Suprapubic skin (tissue), 4 donors: ENCODE measurements at places on chromosomes 4 and X. TPM values are rescaled to one million over a fixed set of nuclear protein-coding genes. Genes with fewer than 3 reads are reported as not detected.

DNA sequence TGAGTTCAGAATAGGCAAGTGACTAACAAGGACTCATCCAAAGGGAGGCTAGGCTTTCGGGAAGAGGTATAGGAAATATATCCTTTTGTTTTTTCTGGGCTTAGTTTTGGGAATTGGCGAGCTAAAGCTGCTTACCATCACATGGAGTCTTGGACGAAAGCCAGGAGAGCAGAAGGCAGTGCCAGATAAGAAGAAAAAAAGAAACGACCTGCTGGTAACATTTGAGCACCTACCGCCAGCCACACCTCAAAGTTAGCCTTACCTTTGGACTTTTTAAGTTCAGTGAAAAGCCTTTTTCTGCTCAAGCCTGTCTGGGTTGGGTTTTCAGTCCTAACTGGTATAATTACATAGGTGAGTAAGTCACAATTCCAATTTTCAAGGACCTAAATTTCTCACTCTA lies 85.1 kb upstream of the LCORL start:
- H3K27me3 ChIP-seq, result peaks cover 4% of the 10 kb centered on the region
- H3K4me1 ChIP-seq, result peaks cover 6% of the 10 kb centered on the region
- no peak overlapping the region for H3K27ac ChIP-seq
- DNase-seq, result no peak
- H3K36me3 ChIP-seq, result no peaks in the 10 kb centered on the region

- no peak overlapping the region for H3K27ac ChIP-seq
- H3K4me1 ChIP-seq, result no peaks in the 10 kb centered on the region
- H3K4me3 ChIP-seq, result no peak overlapping the region
- no peaks in the 10 kb centered on the region for H3K36me3 ChIP-seq
Observed at GRCh38 chr4:85028910-85029309, 62.4 kb upstream of the WDFY3 start.

RTL3 gene
- total RNA-seq, result not detected

- no peak for DNase-seq
- no peaks in the 10 kb centered on the region for H3K27me3 ChIP-seq
- H3K4me1 ChIP-seq, result no peaks in the 10 kb centered on the region
- no peak overlapping the region for H3K4me3 ChIP-seq
- no peaks in the 10 kb centered on the region for H3K36me3 ChIP-seq
Observed at GRCh38 chr4:81352446-81352835, 119.3 kb downstream of the RASGEF1B start.

CT45A2 gene
- total RNA-seq, result not detected

GRCh38 chrX:56113785-56114436 lies 118.2 kb upstream of the KLF8 start:
- no peaks in the 10 kb centered on the region for H3K36me3 ChIP-seq
- no peaks in the 10 kb centered on the region for H3K4me1 ChIP-seq
- no peak overlapping the region for H3K4me3 ChIP-seq
- no peak overlapping the region for H3K27ac ChIP-seq
- H3K27me3 ChIP-seq, result no peaks in the 10 kb centered on the region
- DNase-seq, result no peak

CENPVL1 gene
- total RNA-seq, result not detected

- H3K27ac ChIP-seq, result no peak overlapping the region
- H3K36me3 ChIP-seq, result no peaks in the 10 kb centered on the region
- no peaks in the 10 kb centered on the region for H3K27me3 ChIP-seq
- no peak for DNase-seq
- no peaks in the 10 kb centered on the region for H3K4me1 ChIP-seq
Observed at GRCh38 chrX:67674741-67675140, 130.9 kb downstream of the AR start.

DCAF4L1 gene
- 0.56 TPM for total RNA-seq

- DNase-seq, result no peak
- no peak overlapping the region for H3K27ac ChIP-seq
- H3K36me3 ChIP-seq, result no peaks in the 10 kb centered on the region
- H3K27me3 ChIP-seq, result no peaks in the 10 kb centered on the region
- H3K4me1 ChIP-seq, result no peaks in the 10 kb centered on the region
Observed at GRCh38 chr4:56791316-56791715, 30.2 kb downstream of the SPINK2 start.

PASD1 gene
- not detected for total RNA-seq

SH3RF1 gene
- total RNA-seq, result 15.1 TPM

GRCh38 chrX:71269801-71270395 lies 13.5 kb upstream of the NONO start:
- no peak for DNase-seq
- no peaks in the 10 kb centered on the region for H3K4me1 ChIP-seq
- H3K27me3 ChIP-seq, result no peaks in the 10 kb centered on the region
- H3K4me3 ChIP-seq, result no peak overlapping the region

GPRIN3 gene
- total RNA-seq, result 1.2 TPM

PF4V1 gene
- not detected for total RNA-seq

GRCh38 chr4:6404611-6405396 lies 67.6 kb downstream of the PPP2R2C start:
- no peaks in the 10 kb centered on the region for H3K36me3 ChIP-seq
- no peak overlapping the region for H3K4me3 ChIP-seq
- DNase-seq, result no peak
- peaks cover 50% of the 10 kb centered on the region for H3K27me3 ChIP-seq
- H3K27ac ChIP-seq, result no peak overlapping the region
- H3K4me1 ChIP-seq, result peaks cover 5% of the 10 kb centered on the region

ATP1B4 gene
- not detected for total RNA-seq

- no peaks in the 10 kb centered on the region for H3K27me3 ChIP-seq
- no peak for DNase-seq
- no peaks in the 10 kb centered on the region for H3K36me3 ChIP-seq
- H3K27ac ChIP-seq, result no peak overlapping the region
- no peak overlapping the region for H3K4me3 ChIP-seq
Observed at GRCh38 chr4:81562093-81562492, 90.4 kb upstream of the RASGEF1B start.

PDK3 gene
- total RNA-seq, result 44.3 TPM

ANTXR2 gene
- 9.8 TPM for total RNA-seq

GRCh38 chr4:25011135-25011866 lies 19.4 kb downstream of the LGI2 start:
- DNase-seq, result no peak
- no peak overlapping the region for H3K27ac ChIP-seq
- no peaks in the 10 kb centered on the region for H3K36me3 ChIP-seq
- H3K4me1 ChIP-seq, result peaks cover 5% of the 10 kb centered on the region
- no peaks in the 10 kb centered on the region for H3K27me3 ChIP-seq
- no peak overlapping the region for H3K4me3 ChIP-seq

DNA sequence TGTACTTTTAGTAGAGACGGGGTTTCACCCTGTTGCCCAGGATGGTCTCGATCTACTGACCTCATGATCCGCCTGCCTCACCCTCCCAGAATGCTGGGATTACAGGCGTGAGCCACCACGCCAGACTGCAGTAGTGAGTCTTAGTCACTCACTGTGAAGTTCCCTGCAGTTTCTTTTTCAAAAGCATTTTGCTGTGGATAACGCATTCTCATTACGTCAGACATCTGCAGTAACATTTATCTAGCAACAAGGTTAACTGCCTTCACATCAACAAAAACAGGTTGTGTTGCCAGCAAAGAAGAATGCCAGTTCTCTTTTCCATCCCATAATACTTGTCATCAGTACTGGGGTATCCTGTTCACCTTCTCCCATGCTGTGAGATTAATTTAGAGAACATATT lies 164.6 kb downstream of the DHRSX start:
- H3K4me1 ChIP-seq, result no peaks in the 10 kb centered on the region
- no peak for DNase-seq
- no peaks in the 10 kb centered on the region for H3K36me3 ChIP-seq
- no peak overlapping the region for H3K4me3 ChIP-seq
- H3K27ac ChIP-seq, result no peak overlapping the region

DNA sequence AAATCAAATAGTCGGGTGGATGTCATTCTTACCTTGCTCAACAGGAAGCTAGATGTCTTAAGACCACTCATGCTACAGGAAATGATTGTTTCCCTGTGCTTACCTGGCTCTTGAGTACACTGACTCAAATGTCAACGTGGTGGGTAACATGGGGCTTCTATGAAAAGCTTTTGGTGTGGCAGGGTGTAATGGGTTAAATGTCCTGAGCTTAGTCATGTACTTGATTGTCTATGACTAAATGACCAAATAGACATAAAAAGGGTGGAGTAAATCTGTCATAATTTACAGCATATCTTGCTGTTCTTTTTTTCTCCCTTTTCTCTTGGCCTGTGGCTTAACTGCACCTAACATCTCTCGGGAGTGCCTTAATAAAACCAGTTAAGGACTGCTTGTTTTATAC lies 44.9 kb downstream of the CCNG2 start:
- no peak for DNase-seq
- no peaks in the 10 kb centered on the region for H3K27me3 ChIP-seq
- no peaks in the 10 kb centered on the region for H3K36me3 ChIP-seq
- H3K4me3 ChIP-seq, result no peak overlapping the region
- no peak overlapping the region for H3K27ac ChIP-seq

BEX5 gene
- total RNA-seq, result 2.3 TPM

ARL9 gene
- 1.9 TPM for total RNA-seq

DNA sequence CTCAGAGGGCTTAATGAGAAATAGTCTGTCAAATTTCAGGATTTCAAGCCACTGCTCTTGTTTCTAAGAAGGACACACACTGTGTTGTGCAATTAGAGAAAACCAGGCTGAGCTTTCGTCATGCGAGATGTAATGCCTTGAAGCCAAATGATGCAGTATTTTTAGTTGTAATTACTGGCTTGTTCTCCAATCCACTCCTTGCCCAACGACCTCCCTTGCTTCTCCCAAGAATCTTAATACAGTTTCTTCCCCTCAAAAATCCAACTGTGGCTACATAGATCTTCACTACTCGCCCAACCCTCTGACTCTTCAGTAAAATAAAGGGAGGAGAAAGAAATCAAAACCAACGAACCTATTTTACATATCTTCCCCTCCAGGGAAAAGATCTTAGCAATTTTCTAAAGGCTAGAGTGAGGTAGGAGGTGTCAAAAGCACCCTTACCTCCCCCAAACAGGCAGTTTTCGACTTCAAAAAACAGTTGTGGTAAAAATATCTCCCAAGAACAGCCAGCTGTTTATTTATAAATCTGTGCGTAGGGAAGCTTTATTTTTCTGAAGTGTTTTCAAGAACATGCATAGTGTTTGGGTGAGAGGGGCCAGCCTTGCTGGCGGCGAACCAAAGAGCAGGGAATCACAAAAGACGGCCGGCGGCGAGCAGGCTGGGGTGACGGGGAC lies 68.7 kb downstream of the MGST2 start:
- H3K27ac ChIP-seq, result peak overlapping the region; percentile 55
- H3K4me3 ChIP-seq, result peak overlapping the region; percentile 53
- H3K27me3 ChIP-seq, result no peaks in the 10 kb centered on the region
- H3K36me3 ChIP-seq, result no peaks in the 10 kb centered on the region
- DNase-seq, result no peak

GRCh38 chrX:151694661-151695582 lies at the start of gene PRRG3:
Gene PRRG3 (plus strand): TSS chrX:151695458. CDS start chrX:151698815, 3,357 bp downstream.
- peaks cover 4% of the 10 kb centered on the region for H3K4me1 ChIP-seq
- peak within 1 kb of the TSS; percentile 44 for H3K4me3 ChIP-seq
- H3K27ac ChIP-seq, result peak within 1 kb of the TSS; percentile 56
- H3K27me3 ChIP-seq, result peaks cover 7% of the 10 kb centered on the region

DNA sequence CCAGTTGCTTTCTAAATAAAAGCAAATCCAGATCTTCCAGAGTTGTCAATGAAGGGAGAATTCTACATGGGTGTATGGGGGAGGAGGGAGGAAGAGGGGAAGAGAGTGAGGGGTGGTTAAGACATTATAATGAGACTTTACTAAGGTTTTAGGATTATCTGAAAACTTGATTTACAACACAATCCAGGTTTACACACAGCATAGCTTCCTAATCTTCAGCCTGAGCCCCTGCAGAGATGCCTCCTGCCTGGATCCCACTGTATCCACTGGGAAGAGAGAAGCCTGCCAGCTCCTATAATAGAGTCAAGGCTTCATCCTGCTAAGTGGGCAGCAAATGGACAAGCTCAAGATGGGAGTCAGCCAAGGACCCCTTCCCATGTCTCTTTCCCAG lies 85.6 kb upstream of the KIT start:
- no peak overlapping the region for H3K27ac ChIP-seq
- no peaks in the 10 kb centered on the region for H3K36me3 ChIP-seq
- H3K4me1 ChIP-seq, result no peaks in the 10 kb centered on the region
- DNase-seq, result no peak
- H3K4me3 ChIP-seq, result no peak overlapping the region

TMEM150C gene
- total RNA-seq, result 10.7 TPM

- H3K4me3 ChIP-seq, result no peak overlapping the region
- peaks cover 6% of the 10 kb centered on the region for H3K36me3 ChIP-seq
- DNase-seq, result no peak
- H3K27ac ChIP-seq, result peak overlapping the region; percentile 30
- no peaks in the 10 kb centered on the region for H3K4me1 ChIP-seq
Observed at GRCh38 chr4:84631573-84631972, 48.6 kb downstream of the CDS1 start.

DNA sequence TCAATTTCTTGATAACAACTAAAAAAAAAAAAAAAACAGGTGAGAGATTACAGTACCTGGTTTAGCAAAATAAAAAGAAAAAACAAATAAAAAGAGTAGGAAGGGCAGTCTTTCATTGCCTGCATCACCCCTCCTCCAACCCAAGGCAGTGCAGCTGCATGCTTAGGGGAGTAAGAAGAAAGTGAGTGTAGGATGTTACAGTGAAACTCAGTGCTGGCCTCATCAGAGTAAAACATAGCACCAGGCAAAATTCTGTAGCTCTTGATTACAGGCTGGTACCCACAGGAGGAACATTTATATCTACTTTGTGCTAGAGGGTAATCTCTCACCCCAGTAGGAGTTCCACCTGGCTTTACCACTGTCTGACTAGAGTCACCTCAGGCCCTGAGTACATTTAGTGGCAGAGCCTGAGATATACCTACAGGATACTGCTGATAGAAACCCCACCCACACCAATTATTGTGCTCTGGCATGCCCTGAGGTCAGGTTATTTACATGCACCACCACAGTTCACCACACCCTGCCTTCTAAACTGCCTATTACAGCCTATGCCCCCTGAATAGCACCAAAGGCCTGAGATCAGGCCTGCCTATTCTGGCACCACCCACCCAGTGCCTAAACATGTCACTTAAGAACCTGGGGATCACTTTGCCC lies 241.6 kb downstream of the PAPSS1 start:
- H3K36me3 ChIP-seq, result no peaks in the 10 kb centered on the region
- H3K27ac ChIP-seq, result no peak overlapping the region
- DNase-seq, result no peak
- no peaks in the 10 kb centered on the region for H3K4me1 ChIP-seq
- H3K27me3 ChIP-seq, result no peaks in the 10 kb centered on the region
- H3K4me3 ChIP-seq, result no peak overlapping the region

ASB5 gene
- total RNA-seq, result not detected

MAGEA4 gene
- not detected for total RNA-seq

WNK3 gene
- total RNA-seq, result 1.4 TPM

CNKSR2 gene
- total RNA-seq, result 0.73 TPM

TMSB15C gene
- 0.25 TPM for total RNA-seq

PCDH18 gene
- total RNA-seq, result 4.1 TPM

ARHGAP24 gene
- total RNA-seq, result 65.2 TPM

- no peaks in the 10 kb centered on the region for H3K36me3 ChIP-seq
- no peak overlapping the region for H3K27ac ChIP-seq
- H3K4me3 ChIP-seq, result no peak overlapping the region
- H3K27me3 ChIP-seq, result no peaks in the 10 kb centered on the region
Observed at GRCh38 chr4:36467670-36468069, 186.3 kb downstream of the DTHD1 start.

KLB gene
- 0.72 TPM for total RNA-seq

GRCh38 chr4:61877893-61878292 lies 677.8 kb downstream of the ADGRL3 start:
- no peaks in the 10 kb centered on the region for H3K4me1 ChIP-seq
- H3K27ac ChIP-seq, result no peak overlapping the region
- DNase-seq, result no peak
- no peak overlapping the region for H3K4me3 ChIP-seq
- no peaks in the 10 kb centered on the region for H3K36me3 ChIP-seq
- H3K27me3 ChIP-seq, result no peaks in the 10 kb centered on the region

CCKAR gene
- total RNA-seq, result not detected

MAOA gene
- 129 TPM for total RNA-seq

GRCh38 chrX:38754102-38754790 lies 47.0 kb upstream of the MID1IP1 start:
- H3K27me3 ChIP-seq, result no peaks in the 10 kb centered on the region
- no peaks in the 10 kb centered on the region for H3K4me1 ChIP-seq
- DNase-seq, result no peak
- H3K36me3 ChIP-seq, result no peaks in the 10 kb centered on the region
- no peak overlapping the region for H3K27ac ChIP-seq
